ENCODE measurements at places on chromosomes 7 and 10. TPM values are rescaled to one million over a fixed set of nuclear protein-coding genes. Genes with fewer than 3 reads are reported as not detected.

- no peaks in the 10 kb centered on the region for H3K4me1 ChIP-seq
- H3K4me3 ChIP-seq, result no peak overlapping the region
- no peaks in the 10 kb centered on the region for H3K36me3 ChIP-seq
- H3K27me3 ChIP-seq, result no peaks in the 10 kb centered on the region
- no peak for DNase-seq
These were observed 352.4 kb upstream of the AOAH start for GRCh38 chr7:37076668-37077067.

CALML3 gene
- not detected for total RNA-seq

- H3K27me3 ChIP-seq, result no peaks in the 10 kb centered on the region
- H3K4me3 ChIP-seq, result no peak overlapping the region
- no peak overlapping the region for H3K27ac ChIP-seq
- DNase-seq, result no peak
- no peaks in the 10 kb centered on the region for H3K36me3 ChIP-seq
These were observed 102.5 kb upstream of the APBB1IP start for GRCh38 chr10:26335574-26336093.

GRCh38 chr10:31036209-31036608, 4.5 kb upstream of the ZNF438 start:
- DNase-seq, result peak; percentile 19
- no peak overlapping the region for H3K4me3 ChIP-seq
- H3K27me3 ChIP-seq, result no peaks in the 10 kb centered on the region

SAP25 gene
- 0.60 TPM for total RNA-seq

GPNMB gene
- total RNA-seq, result 0.75 TPM

DNA sequence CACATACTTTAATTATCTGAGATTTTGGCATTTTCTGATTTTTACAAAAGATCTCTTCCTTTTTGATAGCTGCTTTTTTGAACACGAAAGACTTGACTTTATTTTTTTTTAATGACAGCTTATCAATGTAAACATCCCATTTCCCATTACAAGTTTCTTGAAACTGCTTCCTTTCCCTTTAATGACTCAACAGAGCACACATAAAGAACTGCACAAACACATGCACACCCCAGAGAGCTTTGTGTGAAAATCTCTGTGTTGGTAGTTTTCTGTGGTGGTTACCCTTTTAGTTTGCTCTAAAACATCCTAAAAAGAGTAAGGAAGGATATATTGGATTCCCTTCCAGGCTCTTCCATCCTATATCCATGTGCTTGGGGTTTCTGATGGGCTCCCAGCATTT, 125.1 kb upstream of the ZNF32 start:
- H3K4me3 ChIP-seq, result no peak overlapping the region
- H3K27me3 ChIP-seq, result no peaks in the 10 kb centered on the region
- DNase-seq, result no peak
- H3K27ac ChIP-seq, result no peak overlapping the region

GRCh38 chr7:115191526-115191925, 269.6 kb downstream of the MDFIC start:
- no peaks in the 10 kb centered on the region for H3K4me1 ChIP-seq
- H3K4me3 ChIP-seq, result no peak overlapping the region
- no peak overlapping the region for H3K27ac ChIP-seq
- no peaks in the 10 kb centered on the region for H3K36me3 ChIP-seq
- no peak for DNase-seq

DNA sequence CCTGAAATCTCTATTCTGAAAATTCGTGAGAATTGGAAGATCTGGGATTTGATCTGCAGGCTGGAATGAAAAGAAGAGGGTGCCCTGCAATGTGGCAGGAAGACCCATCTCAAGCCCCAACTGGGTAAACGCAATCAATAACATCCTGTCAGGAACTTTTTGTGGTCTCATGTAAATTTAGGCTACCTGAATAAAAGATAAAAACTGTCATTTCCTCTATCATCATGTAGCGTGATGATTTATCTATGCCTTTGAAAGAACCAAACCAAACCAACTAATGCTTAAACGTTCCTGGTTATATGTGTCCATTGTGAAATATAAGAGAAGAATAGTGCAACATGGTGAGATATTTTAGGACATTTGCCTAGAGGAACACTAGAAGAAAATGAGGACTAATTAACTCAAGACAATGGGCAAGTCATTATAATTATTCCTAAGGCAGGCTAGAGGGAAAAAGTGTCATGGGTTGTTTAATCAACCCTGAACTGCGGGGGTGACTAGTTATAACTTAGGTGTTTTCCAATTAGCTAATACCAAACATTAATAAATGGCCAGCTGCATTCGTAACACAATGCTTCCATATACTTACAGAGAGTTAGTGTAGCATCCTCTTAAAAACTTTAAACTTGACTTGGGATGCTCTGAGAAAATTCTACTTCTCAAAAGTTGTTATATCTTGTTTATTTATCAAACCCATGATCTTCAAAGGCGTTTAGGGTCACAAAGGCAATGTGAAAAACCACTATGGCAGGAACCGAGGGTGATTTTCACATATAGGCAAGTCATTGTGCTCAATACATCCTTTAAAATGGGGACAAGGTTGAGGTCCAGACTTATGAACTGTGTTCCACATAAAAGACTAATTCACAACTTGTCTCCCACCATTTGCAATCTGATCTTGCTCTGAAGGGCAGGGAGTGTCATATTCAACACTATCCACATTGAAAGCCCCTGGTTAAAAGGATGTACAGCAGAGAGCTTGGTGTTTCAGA, 48.6 kb upstream of the ADO start:
- no peak for DNase-seq
- no peak overlapping the region for H3K27ac ChIP-seq
- no peak overlapping the region for H3K4me3 ChIP-seq
- no peaks in the 10 kb centered on the region for H3K36me3 ChIP-seq
- no peaks in the 10 kb centered on the region for H3K27me3 ChIP-seq

DNA sequence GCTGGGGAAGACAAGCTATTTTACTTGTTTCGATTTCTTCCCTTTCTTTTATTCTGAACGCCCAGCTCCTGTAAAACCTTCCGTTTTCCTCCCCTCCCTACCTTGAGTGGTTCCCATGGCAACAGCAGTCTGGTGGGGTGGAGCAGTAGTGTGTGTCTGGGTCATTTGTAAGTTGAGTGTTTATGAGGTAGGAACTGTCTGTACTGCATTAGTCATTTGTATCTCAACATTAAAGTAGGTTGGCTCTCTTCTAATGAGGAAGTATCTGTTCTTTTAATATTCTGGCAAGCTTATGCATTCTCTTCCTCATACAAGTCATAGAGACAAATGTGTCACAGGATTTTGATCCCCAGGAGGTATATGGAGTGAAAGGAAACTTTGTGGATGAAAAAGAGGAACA, 85.3 kb upstream of the CCDC6 start:
- H3K4me3 ChIP-seq, result no peak overlapping the region
- H3K36me3 ChIP-seq, result no peaks in the 10 kb centered on the region
- H3K4me1 ChIP-seq, result no peaks in the 10 kb centered on the region
- DNase-seq, result no peak
- H3K27ac ChIP-seq, result no peak overlapping the region
- H3K27me3 ChIP-seq, result no peaks in the 10 kb centered on the region

- no peaks in the 10 kb centered on the region for H3K27me3 ChIP-seq
- H3K4me1 ChIP-seq, result no peaks in the 10 kb centered on the region
- no peak overlapping the region for H3K27ac ChIP-seq
- no peak for DNase-seq
- no peak overlapping the region for H3K4me3 ChIP-seq
These were observed 30.8 kb downstream of the C10orf143 start for GRCh38 chr10:130079614-130080460.

SLC26A4 gene
- total RNA-seq, result 0.22 TPM

DNA sequence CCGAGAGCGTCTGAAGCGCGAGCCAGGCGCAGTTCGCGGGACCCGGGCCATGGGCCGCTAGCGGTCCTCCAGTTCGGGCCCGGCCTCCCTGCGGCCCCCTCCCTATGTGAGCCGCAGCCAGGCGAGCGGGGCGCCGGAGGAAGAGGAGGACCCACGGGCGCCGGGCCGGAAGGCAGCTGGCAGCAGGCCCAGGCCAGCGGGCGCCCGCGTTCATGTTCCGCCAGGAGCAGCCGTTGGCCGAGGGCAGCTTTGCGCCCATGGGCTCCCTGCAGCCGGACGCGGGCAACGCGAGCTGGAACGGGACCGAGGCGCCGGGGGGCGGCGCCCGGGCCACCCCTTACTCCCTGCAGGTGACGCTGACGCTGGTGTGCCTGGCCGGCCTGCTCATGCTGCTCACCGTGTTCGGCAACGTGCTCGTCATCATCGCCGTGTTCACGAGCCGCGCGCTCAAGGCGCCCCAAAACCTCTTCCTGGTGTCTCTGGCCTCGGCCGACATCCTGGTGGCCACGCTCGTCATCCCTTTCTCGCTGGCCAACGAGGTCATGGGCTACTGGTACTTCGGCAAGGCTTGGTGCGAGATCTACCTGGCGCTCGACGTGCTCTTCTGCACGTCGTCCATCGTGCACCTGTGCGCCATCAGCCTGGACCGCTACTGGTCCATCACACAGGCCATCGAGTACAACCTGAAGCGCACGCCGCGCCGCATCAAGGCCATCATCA, 1.1 kb downstream of the ADRA2A start:
- H3K27ac ChIP-seq, result no peak overlapping the region
- peak overlapping the region; percentile 45 for H3K4me3 ChIP-seq
- peaks cover 24% of the 10 kb centered on the region for H3K4me1 ChIP-seq
- peak; percentile 45 for DNase-seq
- peaks cover 27% of the 10 kb centered on the region for H3K27me3 ChIP-seq

TDRD1 gene
- total RNA-seq, result not detected

PKD2L1 gene
- total RNA-seq, result not detected

DNA sequence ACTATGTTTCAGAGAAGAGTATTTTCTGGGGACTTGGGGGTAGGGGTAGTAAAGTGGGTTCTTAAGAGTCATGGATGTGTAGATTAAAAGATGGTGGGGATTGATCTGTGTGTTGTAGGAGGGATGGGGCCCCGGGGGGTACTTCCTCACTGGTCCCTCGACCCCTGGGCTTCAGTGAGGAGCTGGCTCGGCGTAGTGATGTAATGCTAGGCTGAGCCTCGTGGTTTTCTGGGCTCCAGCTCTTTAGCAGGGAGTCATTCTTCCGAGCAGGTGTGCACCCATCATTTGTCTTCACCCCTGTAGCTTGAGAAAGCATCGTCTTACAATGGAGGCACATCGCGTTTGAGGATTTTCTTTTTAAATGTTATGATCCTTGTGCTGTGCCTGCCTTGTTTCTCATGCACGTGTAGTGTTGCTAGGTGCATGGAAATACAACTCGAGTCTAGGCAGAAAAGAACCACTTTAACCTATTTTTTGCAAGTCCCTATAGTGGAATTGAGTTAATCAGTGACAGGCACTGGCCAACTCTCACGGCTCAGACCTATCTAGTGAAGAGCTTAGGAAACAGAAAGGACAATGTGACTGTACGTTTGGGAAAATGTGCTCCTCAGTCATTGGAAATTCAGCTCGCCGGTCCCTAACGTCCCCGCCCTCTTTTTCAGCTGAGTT, 106.1 kb upstream of the BTBD16 start:
- peaks cover 8% of the 10 kb centered on the region for H3K4me1 ChIP-seq
- H3K27me3 ChIP-seq, result no peaks in the 10 kb centered on the region
- no peak for DNase-seq
- no peaks in the 10 kb centered on the region for H3K36me3 ChIP-seq
- no peak overlapping the region for H3K27ac ChIP-seq
- no peak overlapping the region for H3K4me3 ChIP-seq

DNA sequence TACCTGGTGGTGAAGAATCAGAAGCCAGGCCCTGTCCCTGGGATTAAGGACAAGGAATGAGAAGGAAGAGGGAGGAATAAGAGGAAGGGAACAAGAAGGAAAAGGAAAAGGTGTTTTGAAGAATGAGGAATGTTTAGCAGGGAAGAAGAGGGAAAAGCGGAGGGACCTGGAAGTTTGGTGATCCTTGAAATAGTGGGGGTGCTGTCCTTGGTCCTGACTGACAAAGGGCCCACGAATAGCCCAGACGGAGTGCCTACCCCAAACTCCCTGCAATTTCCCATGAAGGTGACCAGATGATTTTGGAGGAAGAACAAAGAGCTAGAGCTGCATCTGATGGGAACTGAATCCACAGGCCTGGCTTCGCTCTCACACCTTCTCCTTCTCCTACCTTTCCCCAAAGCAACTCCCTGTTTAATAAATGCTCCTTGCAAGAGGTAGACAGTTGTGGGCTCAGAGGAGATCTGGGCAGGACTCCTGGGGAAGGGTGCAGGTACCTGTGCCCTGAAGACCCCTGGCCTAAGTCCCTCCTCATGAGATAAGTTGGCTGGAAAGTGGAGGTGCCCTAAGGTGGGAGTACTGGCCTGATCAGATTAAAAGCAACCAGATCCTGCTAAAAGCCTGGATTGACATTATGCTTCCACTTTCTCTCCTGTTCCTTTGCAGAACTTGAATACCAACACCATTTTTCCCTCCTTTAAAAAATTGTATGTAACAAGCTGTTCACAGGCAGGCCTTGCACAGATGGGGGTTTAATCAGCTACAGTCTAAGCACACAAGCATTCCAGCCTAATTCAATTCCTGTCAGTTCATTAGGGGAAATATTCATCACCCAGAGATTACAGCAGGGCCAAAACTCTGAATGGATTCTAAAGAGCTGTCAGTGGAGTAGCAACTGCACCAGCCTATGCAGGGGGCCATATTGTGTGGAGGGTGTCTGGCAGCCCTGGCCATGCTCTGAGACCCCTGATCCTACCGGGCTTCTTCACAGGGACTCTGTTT, 19.4 kb downstream of the KAZALD1 start:
- H3K36me3 ChIP-seq, result no peaks in the 10 kb centered on the region
- H3K27me3 ChIP-seq, result peaks cover 60% of the 10 kb centered on the region
- H3K4me3 ChIP-seq, result no peak overlapping the region
- peak; percentile 24 for DNase-seq

DNA sequence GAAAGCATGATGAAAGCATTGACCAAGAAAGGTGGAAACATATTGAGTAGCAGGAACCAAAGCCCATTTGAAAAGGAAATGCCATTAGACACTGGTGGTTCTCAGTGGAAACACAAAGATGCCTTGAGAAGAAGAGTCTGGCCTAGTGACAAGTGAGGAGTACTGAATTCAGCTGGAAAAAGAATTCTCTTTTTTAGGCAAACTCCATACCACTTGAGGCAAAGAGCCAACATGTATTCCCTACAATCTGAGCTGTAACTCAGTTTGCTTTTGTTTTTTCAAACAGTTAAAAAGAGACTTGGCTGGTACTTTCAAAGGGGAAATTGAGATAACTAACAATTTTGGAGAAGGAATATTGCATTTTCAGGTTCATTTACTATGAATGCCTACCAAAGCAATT, 624.0 kb downstream of the NRG3 start:
- no peak overlapping the region for H3K27ac ChIP-seq
- no peaks in the 10 kb centered on the region for H3K27me3 ChIP-seq
- DNase-seq, result no peak
- no peaks in the 10 kb centered on the region for H3K4me1 ChIP-seq
